ENCODE measurements at places on chromosomes 11 and 22.

DNA sequence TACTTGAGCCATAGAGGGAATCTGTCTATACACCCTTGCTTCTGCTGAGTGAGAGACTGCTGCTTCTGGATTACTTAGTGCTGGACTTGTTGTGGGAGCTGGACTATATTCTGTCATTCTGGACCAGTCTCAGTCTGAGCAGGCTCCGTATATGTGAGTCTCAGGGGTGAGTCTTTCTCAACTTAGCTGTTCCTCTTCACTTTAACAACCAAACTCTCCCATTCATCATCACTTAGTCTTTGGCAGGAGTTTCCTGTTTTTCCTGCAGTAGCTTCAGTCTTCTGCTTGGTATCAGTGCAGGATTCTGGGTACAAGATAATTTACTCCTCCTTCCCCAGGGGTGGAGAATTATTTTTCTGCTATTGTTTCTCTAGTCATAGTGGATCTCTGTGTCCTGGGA, 779.5 kb downstream of the METTL15 start:
- no peak for DNase-seq

DNA sequence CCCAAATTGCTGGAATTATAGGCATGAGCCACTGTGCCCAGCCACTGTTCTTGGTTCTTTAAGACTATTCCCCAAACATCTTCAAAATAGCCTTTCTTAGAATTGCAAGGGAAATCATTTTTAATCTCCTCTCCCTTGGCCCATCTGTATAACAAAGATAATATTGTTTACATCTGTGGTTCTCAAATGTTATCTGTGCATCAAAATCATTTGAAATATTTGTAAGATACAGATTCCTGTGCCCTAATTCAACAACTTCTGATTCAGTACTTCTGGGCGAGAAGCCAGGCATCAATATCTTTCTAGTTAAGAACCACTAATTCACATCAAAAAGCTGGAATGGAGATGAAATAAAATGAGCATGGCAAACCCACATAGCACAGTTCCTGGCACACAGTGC, 83.0 kb downstream of the TMPRSS5 start:
- no peak for DNase-seq

DNA sequence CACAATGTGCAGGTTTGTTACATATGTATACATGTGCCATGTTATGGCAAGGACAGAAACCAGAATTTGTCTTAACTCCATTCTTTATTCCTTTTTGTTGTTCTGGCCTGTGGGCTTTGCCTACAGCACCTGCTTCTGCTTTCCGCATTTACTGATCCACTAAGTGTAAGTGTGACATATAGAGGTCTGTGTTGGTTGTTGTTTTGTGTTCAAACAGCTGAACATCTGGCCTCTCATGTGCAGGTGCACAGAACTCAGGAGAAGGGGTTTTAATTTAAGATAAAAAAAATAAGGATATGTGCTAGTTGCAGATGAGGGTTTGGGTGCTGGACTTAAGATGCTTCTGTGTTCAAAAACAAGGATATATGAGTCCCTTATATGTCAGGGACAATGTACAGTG, 85.8 kb upstream of the RAG2 start:
- no peak for DNase-seq

DNA sequence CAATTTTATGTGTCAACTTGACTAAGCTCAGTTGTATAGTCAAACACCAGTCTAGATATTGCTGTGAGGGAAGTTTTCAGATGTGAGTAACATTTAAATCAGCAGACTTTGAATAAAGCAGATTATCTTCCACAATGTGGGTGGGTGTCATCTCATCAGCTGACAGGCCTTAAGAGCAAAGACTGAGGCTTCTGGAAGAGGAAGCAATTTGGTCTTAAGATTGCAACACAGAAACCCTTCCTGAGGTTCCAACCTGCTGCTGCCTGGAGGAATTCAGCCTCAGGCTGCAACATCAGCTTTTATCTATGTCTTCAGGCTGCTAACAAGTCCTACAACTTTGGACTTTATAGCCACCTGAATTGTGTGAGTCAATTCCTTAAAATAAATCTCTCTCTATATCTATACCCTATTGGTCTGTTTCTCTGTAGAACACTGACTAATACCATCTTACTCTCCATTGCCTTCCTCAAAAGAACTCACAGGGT, 277.2 kb upstream of the PLET1 start:
- DNase-seq, result peak; percentile 35

DNA sequence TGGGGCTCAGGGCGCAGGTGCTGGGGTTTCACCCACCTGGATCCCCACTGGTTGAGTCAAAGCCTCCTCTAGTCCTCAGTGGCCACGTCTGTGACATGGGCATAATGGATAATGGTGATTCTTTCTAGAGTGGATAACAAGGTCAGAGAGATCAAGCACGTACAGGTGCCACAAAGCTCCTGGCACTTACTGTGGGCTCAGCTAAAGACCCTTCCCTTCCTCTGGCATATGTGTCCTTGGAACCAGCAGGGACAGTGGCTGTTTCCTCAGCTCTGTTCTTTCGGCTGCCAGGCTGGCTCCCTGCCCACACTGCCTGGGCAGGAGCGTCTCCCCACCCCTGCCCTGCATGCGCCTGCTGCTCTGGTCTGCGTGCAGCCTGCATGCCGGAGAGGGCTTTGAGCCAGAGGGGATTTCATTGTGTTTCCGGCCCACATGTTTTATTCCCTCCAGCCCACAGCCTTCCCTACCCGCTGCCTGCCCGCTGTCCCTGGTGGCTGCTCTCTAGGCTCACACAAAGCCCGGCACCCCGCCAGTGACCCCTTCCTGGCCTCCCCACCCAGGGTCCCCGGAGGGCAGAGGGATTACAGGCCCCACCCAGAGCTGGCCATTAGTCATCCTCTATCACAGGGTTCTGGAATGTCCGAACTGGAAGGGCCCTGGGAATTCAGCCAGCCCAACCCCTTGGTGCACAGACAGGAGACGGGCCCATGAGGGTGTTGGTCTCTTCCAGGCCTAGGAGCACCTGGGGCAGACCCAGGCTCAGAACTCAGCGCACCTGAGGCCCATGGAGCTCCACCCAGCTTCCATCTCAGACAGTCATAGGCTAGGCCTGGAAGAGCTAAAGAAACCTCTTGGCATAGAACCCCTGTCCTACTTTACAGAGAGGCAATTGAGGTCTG, 55.3 kb upstream of the GCAT start:
- DNase-seq, result no peak

DNA sequence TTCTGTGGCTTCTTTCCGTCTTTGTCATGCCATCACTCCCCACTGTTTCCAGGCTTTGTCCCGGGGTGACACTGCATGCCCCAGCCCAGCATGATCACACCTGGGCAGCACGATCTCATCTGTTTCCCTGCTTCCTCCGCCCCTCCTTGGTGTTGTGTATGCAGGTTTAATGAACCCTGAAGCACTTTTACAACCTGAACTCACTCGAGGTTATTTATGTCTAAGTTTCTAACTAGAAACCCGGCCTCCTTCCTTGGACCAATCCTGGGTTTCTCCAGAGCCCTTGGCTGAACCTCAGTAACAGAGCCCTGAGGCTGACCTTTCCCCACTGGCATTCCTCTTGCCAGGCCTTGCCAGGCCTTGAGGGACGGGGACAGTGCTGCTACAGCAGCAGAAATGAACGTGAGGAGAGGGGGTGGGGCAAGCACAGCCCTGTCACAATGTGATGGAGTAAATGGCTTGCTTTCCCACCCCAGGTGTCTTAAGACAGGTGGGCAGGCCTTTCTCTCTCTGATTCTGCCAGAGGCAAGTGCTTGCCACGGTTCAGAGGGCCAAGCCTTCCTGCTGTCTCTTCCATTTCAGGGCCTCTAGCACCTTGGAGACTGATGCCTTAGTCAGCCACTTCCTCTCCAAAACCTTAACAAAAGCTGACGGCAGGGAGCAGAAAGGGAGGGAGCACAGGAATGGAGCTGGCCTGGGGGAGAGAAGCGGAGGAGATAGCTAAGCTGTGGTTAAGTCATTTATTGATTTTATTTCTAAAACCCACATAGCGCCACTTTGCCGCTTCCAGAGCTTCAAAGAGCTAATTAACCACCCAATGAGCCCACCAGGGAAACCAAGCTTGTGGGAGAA, 3.1 kb upstream of the PYGM start:
- peak; percentile 76 for DNase-seq

- DNase-seq, result no peak
These were observed 38.7 kb downstream of the REXO2 start for GRCh38 chr11:114478001-114478410.

DNA sequence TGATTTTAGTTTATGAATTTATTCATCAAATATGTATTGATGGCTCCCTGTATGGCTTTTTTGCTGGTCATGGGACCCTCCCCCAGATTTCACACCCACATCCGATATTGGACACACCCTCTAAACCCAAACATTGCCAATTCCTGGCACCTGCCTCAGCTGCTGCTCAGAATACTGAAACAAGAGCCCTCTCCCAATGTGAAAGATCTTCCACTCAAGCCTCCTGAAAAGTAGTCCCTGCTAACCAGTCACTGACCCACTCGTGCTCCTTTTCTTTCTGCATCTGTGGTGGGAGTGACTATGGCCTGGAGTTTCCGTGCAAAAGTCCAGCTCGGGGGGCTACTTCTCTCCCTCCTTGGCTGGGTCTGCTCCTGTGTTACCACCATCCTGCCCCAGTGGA, at the start of gene CLDN25:
Gene CLDN25, plus strand, starts transcription at position 301 of the 400 bp plus-strand sequence. Its CDS starts 0 bp downstream, at position 301.
- no peak for DNase-seq

DNA sequence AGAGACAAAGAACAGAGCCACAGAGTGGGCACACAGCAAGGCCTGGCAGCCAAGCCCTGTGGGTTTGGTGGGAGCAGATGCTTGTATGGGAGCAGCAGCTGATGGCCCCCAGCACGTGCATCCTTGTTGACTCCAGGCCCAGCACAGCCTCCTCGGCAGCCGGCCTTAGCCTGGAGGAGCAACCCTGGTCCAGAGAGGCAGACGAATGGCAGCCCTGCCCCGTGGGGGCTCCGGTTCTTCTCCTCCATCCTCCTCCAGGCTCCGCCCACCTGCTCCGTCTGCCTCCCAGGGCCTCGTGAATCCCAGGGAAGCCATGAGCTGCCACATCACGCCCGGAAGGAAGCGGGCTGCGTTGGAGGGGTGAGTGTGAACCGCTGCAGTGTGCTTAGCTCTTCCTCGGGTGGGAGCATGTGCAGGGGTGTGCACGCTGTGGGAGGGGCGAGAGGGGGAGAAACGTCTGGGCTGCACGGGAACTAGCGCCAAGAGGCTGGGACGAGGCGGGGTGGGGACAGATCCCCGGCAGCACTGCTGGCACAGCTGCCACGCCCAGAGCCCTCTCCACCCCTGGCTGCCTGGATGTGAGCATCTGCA, 36.3 kb upstream of the JAM3 start:
- DNase-seq, result peak; percentile 36

- DNase-seq, result peak; percentile 90
These were observed 2.7 kb downstream of the NEAT1 start for GRCh38 chr11:65425105-65425970.

- no peak for DNase-seq
These were observed 21.7 kb upstream of the SMCO4 start for GRCh38 chr11:93564895-93565294.

- no peak for DNase-seq
These were observed 116.2 kb downstream of the NCAM1 start for GRCh38 chr11:113077379-113077778.

GRCh38 chr11:107202241-107202640, 184.0 kb upstream of the GUCY1A2 start:
- DNase-seq, result no peak

DNA sequence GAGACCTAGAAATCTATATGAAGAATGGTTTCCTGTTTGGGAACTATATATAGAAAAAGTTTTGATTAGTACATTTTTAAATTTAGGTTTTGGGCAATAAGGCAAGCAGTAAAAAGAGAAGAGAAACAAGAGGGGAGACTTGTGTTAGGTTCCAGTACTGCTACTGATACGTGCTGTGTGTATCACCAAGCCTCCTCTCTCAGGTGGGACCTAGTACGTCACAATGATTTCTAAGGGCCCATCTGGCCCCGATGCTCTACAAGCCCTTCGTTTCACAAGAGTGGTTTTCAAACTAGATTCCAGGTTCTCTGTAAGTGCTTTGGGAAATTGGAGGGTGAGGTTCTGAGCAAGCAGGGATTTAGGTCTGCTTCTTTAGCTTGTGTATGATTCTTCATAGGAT, 39.2 kb downstream of the USP35 start:
- no peak for DNase-seq

GRCh38 chr11:95764267-95764898, 25.2 kb downstream of the FAM76B start:
- peak; percentile 71 for DNase-seq

DNA sequence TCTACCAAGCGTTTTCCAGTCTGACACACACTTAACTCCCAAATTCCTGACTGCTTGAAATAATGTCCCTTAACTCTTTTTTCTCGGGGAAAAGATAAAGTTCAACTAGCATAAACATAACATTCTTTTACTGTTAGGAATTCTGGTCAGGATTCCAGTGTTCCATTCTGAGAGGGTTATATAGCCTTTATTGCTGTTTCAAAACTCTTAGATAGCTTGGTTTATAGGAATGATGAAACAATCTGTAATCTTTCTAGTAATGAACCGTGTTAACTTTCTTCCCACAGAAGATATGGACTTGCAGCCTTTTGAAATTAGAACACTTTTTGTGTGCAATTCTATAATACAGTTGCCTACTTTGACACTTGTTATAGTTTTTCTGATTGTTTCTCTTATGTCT, 8.6 kb downstream of the REXO2 start:
- no peak for DNase-seq

DNA sequence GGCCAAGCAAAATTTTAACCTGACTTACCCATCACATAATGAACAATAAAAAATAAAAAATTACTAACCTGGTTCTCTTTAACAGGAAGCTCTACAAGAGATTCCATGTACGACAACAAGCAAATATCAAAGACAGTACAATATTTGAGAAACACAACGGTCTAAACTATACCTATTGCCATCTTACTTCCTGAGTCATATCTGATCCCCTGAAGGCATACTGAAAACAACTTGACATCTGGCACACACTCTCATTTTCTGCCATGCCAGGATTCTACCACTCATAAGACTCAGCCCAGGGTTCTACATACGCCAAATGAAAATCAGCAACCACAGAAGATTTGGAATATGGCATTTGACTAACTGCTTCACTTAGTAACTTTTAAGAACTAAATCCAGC, 13.8 kb downstream of the DENND5A start:
- no peak for DNase-seq

DNA sequence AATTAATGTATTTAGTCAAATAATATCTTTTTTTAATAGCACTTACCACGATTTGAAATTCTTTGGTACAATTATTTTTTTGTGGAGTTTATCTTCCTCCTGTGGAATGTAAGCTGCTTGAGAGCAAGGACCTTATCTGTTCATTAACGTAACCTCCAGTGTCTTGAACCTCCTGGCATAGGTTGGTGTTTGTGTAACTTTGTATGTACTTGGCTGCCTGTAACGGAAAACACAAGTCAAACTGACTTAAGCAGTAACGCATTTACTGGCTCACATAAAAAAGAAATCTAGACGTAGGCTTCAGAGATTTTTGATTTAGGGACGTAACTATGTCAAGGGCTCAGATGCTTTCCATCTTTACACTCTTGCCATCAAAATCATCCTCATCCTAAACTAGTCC, 56.1 kb downstream of the ARHGEF12 start:
- DNase-seq, result no peak

Measured in NB4 (cell line).